ENCODE measurements at places on chromosomes 1 and 21.

DNA sequence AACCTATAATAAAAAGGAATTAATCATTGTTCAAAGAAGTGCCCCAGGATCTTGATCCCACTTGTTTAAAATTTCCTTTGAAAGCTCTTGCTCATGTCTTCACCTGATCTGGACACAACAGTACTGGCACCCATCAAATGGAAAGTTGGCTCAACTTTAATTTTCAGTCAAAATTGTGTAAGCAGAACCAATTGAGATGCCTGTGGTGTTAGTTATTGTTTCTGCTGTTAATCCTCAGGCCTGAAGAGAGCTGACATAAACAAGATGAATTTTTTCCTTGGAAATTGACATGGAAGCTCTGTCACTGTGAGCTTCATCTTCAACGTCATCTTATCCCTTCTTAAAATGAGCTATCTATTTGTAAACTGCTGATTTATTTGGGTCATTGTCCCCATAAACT, 88.3 kb upstream of the TNFSF4 start:
- no peak for DNase-seq

DNA sequence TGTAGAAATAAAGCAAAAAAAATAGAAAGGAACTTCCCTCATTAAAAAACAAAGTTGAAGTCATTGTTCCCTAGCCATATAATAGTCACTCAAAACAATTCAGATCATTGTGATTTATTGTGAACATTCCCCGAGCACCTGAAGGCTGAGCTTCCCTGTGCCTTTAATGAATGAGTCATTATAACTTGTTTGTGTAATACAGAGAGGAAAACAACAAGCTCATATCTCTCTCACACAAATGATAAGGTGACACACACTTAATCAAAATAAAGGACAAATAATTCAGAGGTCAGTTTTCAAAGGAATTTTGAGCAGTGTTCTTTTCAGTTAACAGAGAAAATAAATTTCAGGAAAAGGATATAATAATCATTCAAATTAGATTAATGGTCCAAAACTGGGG, 326.2 kb downstream of the DUSP10 start:
- no peak for DNase-seq

- no peak for DNase-seq
Measured at GRCh38 chr21:26159869-26160268, 10.7 kb downstream of the APP start.

GRCh38 chr1:212139526-212140135, 104.1 kb downstream of the DTL start:
- no peak for DNase-seq

DNA sequence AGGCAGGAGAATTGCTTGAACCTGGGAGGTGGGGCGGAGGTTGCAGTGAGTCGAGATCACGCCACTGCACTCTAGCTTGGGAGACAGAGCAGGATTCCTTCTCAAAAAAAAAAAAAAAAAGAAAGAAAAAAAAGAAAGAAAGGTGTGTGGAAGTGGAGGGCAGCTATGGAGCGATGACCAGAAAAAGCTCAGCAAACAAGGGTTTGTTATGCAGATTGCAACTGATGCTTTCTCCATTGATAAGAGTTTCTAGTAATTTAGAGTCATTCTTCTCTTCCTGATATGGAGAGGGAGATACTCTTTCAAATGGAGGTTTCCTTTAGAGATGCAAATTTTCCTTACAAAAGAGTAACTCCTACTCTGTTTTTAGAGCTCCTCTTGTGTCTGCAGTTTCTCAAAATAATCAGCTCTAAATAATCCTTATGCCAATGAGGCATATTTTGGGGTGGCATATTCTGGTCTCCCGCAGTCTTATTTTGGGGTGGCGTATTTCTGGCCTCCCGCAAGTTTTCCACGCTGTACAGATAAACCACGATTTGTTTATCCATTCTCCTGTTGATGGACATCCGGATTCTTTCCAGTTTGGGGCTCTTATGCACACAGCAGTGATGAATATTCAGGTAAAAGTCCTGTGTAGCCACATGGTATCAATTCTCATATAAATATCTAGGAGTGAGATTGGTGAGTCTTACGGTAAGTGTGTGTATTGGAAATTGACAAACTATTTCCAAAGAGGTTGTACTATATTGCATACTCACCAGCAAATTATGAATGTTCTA, 30.7 kb upstream of the RCC2 start:
- DNase-seq, result no peak

GRCh38 chr1:3821004-3821403, 24.7 kb upstream of the LRRC47 start:
- DNase-seq, result no peak
